T-helper 17 cell (primary cell): ENCODE measurements at places on chromosomes 3 and 15. TPM values are rescaled to one million over a fixed set of nuclear protein-coding genes. Genes with fewer than 3 reads are reported as not detected.

The GOLGA8Q gene
- total RNA-seq = 1.4 TPM

The CPEB1 gene
- total RNA-seq = 0.50 TPM

- H3K27me3 ChIP-seq = peaks cover 40% of the 10 kb centered on the region
- no peak overlapping the region for H3K27ac ChIP-seq
- no peaks in the 10 kb centered on the region for H3K36me3 ChIP-seq
- no peak for DNase-seq
Measured at GRCh38 chr15:61731099-61731498, 329.1 kb downstream of the VPS13C start.

DNA sequence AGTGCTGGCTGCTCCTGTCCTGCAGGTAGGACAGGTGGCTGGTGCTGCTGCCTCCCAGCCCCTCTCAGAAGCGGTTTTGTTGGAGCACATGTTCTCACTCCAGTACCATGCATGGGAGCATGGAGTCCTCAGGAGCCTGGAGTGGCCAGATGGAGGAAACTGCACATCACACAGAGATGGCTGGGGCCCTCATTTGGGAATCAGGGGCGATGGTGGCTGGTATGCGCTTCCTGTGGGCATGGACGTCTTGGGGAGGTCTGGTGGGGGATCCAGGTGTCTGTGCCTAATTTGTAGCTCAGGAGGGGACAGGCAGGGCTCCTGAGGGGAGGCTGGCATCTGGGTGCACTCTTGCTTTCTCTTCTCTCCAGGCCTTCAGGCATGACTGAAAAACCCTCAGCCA is 168.2 kb downstream of the KLF13 start:
- DNase-seq = no peak
- no peaks in the 10 kb centered on the region for H3K27me3 ChIP-seq
- peaks cover 2% of the 10 kb centered on the region for H3K4me1 ChIP-seq
- no peak overlapping the region for H3K4me3 ChIP-seq
- no peaks in the 10 kb centered on the region for H3K36me3 ChIP-seq
- no peak overlapping the region for H3K27ac ChIP-seq

DNA sequence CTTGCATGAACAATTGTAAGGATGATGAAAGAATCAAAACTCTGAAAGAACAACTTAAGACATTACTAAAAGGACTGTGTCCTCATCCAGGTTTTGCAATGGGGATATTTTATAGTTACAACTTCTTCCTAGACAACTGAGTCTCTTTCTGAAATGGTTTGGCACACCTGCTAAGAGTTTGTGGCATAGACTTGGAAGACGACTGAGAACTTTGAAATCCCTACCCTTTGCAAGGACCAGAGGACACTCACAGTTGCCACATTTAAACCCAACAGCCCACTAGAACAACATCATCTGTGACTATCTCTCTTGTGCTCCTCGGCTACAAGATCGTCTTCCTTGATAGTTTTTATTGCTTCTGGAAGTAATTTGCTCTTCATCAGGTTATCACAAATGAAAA is 342.4 kb downstream of the RORA start:
- peak overlapping the region; percentile 1 for H3K4me3 ChIP-seq
- H3K27me3 ChIP-seq = peaks cover 10% of the 10 kb centered on the region
- H3K4me1 ChIP-seq = peaks cover 5% of the 10 kb centered on the region
- no peak for DNase-seq
- H3K27ac ChIP-seq = peak overlapping the region; percentile 19
- H3K36me3 ChIP-seq = no peaks in the 10 kb centered on the region

- H3K4me3 ChIP-seq = no peak overlapping the region
- DNase-seq = no peak
- no peaks in the 10 kb centered on the region for H3K36me3 ChIP-seq
- H3K27me3 ChIP-seq = no peaks in the 10 kb centered on the region
Measured at GRCh38 chr3:134189849-134190248, 60.8 kb downstream of the RYK start.
